Coronary artery (tissue), 2 donors: ENCODE measurements at places on chromosomes 1 and 21.

DNA sequence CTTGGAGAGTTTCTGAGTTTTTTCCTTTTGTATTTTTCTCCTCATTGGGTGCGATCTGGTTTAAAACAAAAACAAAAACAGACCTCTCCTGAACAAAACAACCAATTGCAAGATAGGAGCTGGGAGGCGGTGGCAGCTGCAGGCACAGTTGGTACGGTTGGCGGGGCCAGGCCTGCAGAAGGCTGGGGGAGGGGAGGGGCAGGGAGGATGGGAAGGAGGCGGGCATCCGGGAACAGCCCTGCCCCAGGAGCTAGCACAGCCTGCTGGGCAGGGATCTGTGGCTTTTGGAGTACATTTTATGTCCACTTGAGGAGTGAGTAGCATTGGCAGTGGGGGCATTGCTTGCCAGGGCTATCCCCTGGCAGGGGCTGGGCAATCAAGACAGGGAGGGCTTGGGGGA lies 5.2 kb downstream of the CAPN9 start:
- no peak for DNase-seq

- no peak for DNase-seq
Observed at GRCh38 chr1:6261615-6261995, 707 bp upstream of the GPR153 start.

DNA sequence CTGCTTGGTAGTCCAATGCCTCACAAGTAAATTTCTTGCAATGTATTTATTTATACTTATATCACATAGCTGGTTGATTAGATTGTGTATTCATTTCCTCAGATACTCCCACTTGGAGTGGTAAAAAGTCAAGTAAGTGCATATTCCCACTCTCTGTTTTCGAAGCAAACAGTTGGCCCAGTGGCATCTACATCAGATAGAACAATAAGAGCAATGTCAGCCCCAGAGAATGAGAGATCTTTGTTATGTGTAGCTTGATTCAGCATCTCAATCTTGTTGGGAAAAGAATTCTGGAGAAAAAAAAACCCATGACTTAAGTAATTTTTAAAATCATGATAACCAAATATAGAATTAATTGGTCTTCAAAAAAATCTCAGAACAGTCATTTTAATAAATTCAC lies 25.5 kb downstream of the RGL1 start:
- no peak for DNase-seq

GRCh38 chr1:74811436-74812179 lies 78.7 kb downstream of the TYW3 start:
- no peak for DNase-seq

DNA sequence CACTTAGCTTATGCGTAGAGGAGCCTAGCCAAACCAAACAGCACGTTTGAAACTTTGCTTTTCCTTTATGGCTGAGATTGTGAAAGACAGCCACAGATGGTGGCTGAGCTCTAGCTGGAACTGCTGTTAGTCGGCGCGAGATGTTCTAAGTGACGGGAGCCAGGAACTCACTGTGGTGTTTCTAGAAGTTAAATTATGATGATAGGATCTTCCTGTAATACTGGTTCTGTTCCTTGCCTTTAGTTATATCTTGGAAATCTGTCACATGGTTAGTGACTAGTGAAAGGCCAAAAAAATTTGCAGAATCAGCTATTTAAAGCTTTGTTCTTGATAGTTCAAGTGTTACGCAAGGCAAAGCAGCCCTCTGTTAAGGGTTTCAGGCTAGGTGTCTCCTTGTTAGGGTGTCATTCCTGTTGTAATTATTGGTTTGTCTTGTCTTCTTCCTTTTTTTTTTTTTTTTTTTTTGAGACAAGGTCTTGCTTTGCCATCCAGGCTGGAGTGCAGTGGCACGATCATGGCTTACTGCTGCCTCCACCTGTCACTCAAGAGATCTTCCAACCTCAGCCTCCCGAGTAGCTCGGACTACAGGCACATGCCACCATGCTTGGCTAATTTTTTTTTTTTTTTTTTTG lies 22.6 kb downstream of the AK4 start:
- DNase-seq, result no peak
